Stimulated activated CD8-positive, alpha-beta memory T cell treated with anti-CD3 and anti-CD28 coated beads, Interleukin-2, amount 100 ng/mL, for 48 hours (primary cell): ENCODE measurements at places on chromosomes 6 and 20.
A peak's percentile ranks its signal among the peaks of the same experiment; 100 is the strongest.

GRCh38 chr6:73461537-73462350 lies at the start of gene MTO1:
MTO1 (plus strand) TSS chr6:73461737; CDS start chr6:73461855, 118 bp downstream.
- DNase-seq, result peak; percentile 77

DNA sequence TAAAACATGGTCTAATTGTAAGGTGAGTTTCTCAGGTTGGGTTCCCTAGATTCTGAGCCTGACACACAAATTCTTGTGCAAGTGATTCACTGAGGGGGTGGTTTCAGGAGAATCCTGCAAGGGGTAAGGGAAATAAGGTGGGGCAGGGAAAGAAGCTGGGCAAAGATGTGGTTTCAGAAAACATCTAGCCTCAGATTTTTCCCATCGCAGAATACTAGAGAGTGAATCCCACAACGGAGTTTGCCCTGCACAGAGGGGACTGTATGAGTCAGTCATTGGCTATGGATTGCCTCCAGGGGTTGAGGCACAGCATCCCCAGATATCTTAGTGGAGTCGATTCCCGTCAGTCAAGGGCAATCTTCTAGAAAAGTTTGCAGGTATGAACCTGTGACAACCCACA lies 65.2 kb downstream of the PRL start:
- DNase-seq, result no peak

DNA sequence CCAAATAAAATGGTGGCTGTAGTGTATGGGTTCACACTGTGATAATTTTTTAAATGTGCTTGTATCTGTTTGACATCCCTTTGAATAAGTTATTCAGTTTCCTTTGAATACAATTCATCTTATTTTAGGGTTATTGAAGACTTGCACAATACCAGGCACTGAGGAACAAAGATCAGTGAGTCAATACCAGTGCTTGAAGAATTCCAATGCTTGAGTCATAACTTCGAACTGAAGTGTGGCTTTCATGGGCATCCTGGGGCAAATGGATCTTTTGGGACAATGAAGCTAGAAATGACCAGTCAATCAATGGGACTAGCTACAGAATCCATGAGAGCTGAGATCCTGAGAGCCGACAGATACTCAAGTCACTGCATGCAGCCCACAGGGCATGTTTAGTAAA lies 349.9 kb upstream of the FLRT3 start:
- no peak for DNase-seq

- peak; percentile 24 for DNase-seq
These were observed 65.7 kb downstream of the PSMG4 start for GRCh38 chr6:3324262-3324942.

DNA sequence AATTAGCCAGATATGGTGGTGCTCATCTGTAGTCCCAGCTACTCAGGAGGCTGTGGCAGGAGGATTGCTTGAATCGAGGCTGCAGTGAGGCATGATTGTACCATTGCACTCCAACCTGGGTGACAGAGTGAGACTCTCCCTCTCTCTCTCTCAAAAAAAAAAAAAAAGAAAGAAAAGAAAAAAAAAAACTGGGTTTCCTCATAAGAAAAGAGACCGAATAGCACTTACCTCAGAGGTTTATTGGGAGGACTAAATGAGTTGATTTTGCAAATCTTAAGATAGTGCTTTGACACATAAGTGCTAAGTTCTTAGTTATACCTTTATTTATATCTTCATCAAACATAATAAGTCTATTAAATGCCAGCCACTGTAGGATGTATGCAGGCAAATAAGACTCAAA lies 6.3 kb downstream of the VWA7 start:
- DNase-seq, result no peak

DNA sequence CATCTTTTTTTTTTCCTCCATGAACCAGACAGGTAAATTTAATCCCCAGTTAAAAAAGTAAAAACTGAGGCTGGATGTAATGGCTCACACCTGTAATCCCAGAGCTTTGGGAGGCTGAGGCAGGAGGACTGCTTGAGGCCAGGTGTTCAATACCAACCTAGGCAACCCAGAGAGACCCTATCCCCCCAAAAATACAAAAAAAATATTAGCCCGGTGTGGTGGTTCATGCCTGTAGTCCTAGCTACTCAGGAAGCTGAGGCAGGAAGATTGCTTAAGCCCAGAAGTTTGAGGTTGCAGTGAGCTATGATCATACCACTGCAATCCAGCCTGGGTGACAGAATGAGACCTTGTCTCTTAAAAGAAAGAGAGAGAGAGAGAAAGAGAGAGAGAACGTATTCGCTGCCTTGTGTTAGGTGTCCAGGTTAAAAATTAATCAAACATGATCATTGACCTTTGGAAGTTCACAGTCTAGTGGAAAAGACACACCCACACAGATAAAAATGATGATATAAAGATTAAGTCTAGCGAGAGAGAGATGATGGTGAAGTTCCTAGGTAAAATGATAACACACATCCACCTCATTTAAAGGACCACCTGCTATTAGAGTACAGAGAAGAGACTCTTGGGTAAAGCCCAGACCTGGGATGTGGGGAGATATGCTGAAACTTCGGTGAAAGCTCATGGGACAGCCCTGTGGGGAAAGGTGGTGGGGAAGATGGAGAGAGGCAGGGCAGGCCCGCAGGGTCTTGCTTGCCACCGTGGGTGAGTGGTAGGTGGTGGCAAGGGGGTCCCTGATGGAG lies 4.8 kb upstream of the NHSL1 start:
- DNase-seq, result no peak

DNA sequence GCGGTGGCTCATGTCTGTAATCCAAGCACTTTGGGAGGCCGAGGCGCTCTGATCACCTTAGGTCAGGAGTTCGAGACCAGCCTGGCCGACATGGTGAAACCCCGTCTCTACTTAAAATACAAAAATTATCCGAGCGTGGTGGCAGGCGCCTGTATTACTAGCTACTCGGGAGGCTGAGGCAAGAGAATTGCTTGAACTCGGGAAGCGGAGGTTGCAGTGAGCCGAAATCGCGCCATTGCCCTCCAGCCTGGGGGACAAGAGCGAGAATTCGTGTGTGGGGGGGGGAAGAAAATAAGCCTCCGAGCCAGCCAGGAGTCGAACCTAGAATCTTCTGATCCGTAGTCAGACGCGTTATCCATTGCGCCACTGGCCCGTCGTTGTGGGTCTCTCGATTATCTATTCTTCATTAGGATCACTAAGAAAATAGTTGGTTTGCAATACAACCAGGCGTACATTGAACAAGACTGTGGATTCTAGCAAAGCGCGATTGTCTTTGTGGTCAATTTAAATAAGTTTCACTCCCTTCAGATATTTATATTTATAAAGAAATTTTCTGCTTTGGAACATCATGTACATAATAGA lies 33.9 kb upstream of the PRSS16 start:
- DNase-seq, result no peak

GRCh38 chr6:69706724-69707123 lies 90.1 kb downstream of the LMBRD1 start:
- no peak for DNase-seq

DNA sequence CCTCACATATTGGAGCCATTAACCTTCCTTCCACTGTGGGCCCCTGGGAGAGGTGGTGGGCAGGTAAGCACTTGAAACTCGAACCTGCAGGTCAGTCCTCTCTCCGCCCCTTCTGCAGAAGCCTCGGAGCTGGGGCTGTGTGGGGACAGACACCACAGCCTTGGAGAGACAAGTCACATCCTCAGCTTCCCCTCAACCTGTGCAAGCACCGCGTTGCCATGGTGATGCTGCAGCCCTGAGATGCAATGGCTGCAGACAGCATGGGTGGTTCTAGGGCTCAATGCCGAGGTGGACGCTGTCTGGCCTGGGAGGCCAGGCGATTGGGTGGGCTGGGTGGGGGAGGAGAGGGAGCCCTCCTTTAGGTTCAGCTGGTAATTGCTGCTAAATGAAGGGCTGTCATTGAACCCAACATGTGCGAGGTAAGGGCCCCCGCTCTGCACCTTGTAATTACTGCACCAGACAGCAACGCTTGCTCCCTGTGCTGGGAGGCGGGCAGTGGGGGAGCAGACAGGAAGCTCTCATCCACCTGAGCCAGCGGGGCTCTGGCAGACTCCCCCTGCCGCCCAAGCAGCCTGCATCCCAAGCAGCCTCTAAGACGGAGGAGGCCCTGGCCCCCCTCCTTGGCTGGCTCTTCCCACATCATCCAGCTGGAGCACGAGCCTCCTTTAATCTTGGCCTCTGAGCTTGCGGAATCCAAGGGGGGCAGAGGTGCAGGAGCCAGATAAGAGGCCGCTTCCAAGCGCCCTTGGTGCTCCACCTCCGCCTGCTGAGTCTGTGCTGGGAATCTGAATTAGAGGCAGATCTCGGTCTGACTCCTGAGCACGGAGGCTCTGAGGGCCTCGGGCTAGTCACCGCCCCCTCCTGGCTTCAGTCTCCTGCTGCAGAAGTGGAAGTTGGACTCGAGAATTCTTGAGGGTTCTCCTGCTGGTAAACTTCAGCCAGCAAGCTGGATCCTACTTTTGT lies 39.8 kb upstream of the CDH22 start:
- DNase-seq, result no peak

GRCh38 chr6:29752451-29753308 lies 29.4 kb downstream of the HLA-F start:
- peak; percentile 78 for DNase-seq

- DNase-seq, result no peak
These were observed 52.8 kb downstream of the MYB start for GRCh38 chr6:135233686-135234491.

- no peak for DNase-seq
These were observed 358.2 kb upstream of the ID4 start for GRCh38 chr6:19478992-19479391.

DNA sequence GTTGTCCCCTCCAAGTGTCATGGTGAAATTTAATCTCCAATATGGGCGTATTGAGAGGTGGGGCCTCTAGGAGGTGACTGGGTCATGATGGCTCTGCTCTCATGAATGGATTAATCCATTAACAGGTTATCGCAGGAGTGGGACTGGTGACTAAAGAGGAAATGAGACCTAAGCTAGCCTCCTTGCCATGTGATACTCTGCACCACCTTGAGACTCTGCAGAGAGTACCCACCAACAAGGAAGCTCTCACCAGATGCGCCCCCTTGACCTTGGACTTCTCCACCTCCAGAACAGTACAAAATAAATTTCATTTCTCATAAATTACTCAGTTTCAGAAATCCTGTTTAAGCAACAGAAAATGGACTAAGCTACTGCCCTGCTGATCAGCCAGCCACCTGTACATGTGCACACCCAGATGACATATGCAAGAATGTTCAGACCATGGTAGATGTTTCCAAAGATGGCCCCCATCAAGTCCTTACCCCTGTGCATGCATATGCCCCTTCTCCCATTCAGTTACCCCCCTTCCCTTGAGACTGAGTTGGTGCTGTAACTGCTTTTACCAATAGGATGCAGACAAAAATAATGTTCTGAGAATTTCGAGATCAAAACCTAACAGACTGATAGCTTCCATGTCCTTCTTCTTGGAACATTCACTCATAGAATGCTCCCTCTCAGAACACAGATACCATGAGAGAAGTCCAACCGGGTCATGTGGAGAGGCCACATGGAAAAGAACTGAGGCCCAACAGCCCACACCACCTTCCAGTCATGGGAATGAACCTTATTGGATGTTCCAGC lies 28.4 kb downstream of the MAP3K5 start:
- no peak for DNase-seq

DNA sequence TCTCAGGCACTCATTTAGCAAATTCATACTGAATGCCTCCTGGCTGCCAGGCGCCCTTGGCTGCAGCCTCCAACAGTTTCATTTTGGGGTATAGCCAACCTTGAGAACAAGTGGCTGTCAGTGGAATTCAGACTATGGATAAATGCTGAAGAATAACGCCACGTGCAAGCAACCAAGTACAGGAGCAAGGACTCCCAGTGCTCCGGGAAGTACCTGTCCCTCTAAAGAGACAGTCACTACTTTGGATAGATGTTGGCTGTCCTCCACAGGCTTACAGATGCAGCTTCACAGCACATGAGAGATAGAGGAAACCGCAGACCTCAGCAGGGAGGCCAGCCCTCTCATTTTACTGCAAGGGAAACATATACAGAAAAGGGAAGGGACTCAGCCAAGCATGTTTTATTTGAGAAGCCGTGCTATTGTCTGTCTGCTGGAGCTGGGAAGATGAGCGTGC lies 658.2 kb downstream of the PTPRT start:
- DNase-seq, result no peak

- DNase-seq, result no peak
These were observed 295.8 kb downstream of the BCKDHB start for GRCh38 chr6:80402266-80402665.

DNA sequence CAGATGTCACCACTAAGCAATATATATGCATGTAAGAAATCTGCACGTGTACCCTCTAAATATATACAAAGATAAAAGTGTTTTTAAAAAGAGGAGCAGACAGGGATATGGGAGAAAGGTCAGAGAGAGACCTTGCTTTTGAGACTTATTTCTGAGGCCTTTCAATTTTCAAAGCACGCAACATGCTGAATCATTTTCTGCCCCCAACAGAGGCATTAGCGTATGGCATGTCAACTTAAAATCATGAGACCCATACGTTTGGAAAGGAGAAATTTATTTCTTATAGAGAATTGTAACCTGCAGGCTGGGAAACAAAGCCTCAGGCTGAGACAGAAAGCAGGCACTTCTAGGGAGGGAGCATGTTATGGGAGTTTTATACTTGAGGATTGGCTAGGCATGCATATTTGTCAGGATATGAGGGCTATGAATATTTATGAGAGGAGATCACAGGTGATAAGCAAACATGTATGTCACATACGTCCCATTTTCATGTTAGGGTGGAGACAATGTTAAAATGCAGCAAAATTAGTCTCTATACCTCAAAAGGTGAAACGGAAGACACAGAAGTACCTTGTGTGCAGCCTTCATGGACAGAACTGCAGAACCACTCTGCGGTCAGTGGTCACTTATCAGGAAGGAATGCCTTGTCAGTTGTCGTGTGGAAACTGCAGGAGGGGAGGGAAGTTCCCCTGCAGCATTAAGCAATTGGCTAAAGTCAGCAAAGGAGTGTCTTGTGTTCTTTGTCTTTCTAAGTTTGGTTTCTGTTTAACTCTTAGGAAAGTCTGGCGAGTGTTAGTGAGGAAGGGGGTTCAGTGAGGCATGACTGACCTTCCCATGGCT lies 6.3 kb upstream of the GABRR2 start:
- DNase-seq, result no peak

DNA sequence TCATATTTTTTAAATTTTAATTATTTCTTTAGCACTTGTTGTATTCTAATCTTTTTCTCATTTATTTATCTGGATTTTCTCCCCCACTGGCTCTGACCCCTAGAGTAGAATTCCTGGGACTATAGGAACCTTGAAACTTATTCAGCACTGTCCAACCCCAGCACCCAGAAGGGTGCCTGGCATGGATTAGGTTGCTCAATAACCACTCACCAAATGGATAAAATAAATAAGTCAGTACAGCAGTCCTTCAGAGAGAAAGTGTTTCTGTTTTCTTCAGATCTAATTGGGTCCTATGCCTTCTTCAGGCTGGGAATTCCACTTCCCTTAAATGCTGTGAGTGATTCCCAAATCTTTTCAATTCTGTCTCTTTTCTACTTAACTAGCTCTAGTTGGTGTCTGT lies 206.2 kb downstream of the PTPRK start:
- no peak for DNase-seq
